ENCODE measurements at places on chromosomes 1 and 21.

DNA sequence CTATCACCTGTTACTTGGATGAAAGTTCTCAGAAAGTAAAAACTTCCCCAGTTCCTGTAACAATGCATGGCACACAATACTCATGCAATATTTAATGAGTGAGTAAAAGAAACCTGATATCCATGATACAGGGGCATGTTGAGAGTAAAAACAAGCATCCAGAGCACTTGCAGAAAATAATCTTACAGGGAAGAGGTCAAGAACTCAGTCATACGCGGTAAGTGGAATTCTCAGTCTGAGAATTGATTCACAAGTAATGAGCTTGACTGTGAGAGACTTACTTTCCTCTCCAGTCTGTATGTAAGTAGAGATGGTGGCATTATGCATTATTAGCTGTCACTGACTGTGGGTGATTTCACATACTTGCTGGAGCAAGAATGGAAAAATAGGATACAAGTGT lies 976.9 kb downstream of the BRINP3 start:
- no peak for DNase-seq

DNA sequence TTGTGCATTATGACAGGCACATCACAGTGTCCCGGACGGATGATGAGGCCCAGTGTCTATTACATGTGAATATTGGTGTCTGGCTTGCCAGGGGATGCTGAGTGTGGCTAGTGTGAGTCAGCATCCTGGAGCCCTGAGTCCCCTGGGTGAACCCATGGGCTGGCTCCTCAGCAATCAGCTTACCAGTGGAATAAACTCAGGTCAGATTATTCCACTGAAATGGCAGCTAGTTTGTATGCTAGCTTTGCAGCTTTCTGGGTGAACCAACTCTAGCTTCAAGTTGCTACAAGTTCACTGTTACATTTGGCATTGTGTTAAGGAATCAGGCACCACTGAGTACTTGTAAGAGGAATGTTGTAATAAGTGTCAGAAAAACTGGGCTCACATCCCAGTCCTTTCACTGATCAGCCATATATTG lies 23.9 kb upstream of the RPTN start:
- DNase-seq, result no peak

GRCh38 chr1:42742617-42743316 lies 2.7 kb upstream of the CLDN19 start:
- DNase-seq, result no peak

- DNase-seq, result no peak
Observed at GRCh38 chr1:117069220-117069844, 9.2 kb downstream of the TTF2 start.

DNA sequence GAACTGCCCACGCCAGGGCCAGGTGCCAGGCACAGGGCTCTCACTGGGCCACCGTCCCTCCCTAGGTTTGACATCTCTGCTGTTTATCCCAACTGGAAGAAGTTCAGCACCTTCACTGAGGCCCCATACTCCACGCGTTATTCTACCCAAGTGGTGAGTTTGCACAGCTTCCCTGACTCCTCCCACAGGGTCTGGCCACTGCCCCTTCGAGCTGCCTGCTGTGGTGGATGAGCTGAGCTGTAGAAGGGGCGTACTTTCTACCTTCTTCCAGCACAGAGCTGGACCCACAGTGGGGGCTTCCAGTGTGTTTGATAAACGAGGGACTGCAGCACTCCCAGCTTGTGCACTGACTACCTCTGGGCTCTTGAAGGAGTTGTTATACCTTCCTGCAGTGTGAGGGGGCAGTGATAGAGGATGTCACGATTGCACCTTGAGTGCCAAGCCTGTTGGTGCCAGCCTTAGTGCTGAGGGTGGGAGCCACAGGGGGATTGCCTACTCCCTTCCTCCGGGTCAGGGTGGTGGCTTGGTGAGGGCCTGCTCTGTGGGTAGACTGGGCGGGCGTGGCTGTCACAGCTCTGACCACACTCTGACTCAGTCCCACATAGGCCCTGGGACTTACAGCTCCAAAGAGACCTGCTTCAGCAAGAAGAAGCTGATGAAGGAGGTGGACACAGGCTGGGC lies 5.9 kb upstream of the TTC22 start:
- no peak for DNase-seq

- DNase-seq, result no peak
Observed at GRCh38 chr1:59977075-59977410, 50.5 kb upstream of the CYP2J2 start.
